ENCODE measurements at places on chromosomes 5 and 9.

GRCh38 chr9:78021697-78022096 lies 9.9 kb downstream of the GNAQ start:
- no peak for DNase-seq

- peak; percentile 40 for DNase-seq
Observed at GRCh38 chr9:128282500-128282899, 6.4 kb downstream of the SWI5 start.

DNA sequence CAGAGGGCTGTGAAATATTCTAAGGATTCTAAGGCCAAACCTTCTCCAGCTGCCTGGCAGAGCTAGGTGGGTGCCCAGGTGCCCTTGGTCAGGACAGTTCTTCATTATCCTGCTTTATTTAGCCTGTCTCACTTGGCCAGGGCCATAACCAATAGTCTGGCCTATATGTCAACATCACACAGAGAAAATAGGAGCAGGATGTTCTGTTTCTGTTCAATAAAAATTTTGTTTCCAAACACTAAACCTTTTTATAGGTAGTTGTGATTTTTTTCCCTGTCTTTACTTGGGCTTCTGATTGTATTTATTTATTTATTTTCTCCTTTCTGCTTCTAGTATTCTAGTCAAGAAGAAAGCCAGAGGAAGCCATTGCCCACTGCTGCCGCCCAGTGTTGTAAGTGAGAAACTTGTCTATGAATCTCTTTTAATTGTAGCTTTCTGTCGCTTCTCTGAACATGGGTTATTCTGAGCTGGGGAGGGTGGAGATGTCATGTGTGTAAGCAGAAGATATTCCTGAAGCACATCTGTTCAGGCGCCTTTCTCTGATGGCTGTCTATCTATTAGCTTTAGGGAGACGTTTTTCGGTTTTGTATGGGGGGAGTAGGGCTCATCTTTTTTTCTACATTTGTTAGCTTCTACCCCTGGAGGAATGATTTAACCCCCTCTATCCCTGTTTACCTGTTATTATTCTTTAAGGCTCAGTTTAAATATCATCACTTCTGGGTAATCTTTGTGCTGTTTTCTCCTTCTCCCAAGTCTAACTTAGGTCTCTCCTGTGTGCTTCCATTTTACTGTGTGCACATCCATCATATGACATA lies 97.1 kb downstream of the UNC13B start:
- peak; percentile 68 for DNase-seq

DNA sequence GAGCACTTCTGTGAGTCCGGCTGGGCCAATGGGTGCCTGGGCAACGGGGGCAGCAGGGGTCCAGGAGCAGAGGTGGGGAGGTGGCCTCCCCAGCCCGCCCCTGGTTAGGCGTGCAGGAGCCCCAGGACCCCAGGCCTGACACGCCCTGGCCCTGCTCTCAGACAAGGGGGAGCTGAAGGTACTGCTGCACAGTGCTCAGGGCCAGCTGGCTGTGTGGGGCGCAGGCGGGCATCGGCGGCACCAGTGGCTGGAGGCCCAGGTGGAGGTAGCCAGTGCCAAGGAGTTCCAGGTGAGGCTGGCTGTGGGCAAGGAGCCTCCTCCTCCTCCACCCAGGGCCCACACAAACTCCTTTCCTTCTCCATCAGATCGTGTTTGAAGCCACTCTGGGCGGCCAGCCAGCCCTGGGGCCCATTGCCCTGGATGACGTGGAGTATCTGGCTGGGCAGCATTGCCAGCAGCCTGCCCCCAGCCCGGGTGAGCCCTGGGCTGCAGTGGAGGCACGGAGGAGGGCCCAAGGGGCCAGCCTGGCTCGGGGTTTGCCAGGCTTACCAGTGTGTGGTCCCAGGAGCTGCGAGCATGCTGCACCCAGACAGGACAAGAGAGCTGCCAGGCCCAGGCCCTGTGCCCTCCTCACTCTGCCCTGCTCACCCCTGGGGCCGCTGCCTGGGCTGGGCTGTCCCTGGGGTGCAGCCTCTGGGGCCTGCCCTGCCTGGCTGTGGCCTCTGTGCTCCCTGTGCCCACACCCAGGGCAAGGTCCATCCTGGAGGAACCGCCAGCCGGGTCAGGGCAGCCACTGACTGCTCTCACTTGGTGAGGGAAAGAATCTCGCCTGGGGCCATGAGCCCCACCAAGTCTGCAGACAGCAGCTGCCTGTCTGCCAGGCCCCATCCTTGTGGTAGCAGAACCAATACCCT lies 7.0 kb downstream of the MAMDC4 start:
- DNase-seq = peak; percentile 60

- DNase-seq = no peak
Observed at GRCh38 chr5:173507171-173507570, 109.3 kb downstream of the BOD1 start.

- DNase-seq = no peak
Observed at GRCh38 chr5:142657446-142657845, 28.4 kb downstream of the FGF1 start.

- no peak for DNase-seq
Observed at GRCh38 chr5:52041842-52042241, 658.6 kb downstream of the ISL1 start.

- no peak for DNase-seq
Observed at GRCh38 chr9:93093127-93093876, 2.7 kb upstream of the CARD19 start.

GRCh38 chr9:95822583-95823431 lies 52.7 kb upstream of the ERCC6L2 start:
- peak; percentile 65 for DNase-seq

DNA sequence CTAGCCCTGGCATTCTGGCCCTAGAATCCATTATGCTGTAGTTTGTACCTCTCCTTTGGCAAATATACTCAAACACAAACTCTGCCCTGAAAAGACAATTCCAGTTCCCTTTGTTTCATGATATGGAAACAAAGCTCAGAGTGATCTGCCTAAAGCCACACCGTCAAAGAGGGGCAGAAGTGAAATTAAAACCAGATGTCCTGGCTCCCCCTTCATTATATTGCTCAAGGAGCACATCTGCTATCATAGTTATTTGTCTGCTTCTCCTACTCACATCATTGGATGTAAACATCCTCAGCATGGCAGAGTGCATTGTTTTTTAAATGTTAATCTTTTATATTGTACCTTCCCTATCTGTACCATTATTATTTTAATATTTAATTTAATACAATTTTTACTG lies 266.7 kb upstream of the SMARCA2 start:
- DNase-seq = no peak

DNA sequence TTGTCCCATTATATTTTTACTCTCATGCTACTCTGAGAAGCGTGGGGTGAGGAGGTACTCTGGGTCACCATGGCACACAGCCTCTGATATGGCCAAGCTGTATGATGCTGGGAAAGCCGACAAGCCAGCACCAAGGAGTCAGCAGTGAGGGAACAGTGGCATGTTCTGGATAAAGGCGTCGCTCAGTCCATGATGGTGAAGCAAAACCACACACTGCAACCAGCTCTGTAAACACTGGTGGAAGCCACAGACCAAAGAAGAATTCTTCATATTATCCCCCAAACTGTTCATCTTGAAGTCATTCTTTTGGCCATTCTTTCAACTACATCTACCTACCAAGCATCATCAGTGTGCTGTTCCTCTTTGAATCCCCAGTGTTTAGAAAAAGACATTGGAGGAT lies 264.6 kb downstream of the ARHGEF28 start:
- DNase-seq = no peak

- DNase-seq = no peak
Observed at GRCh38 chr5:60545551-60545950, 154.4 kb downstream of the DEPDC1B start.

- DNase-seq = no peak
Observed at GRCh38 chr9:125950880-125951471, 203.8 kb downstream of the PBX3 start.

- no peak for DNase-seq
Observed at GRCh38 chr5:103474677-103475076, 87.9 kb downstream of the NUDT12 start.

GRCh38 chr9:127660886-127661741 lies 45.7 kb upstream of the CFAP157 start:
- no peak for DNase-seq

DNA sequence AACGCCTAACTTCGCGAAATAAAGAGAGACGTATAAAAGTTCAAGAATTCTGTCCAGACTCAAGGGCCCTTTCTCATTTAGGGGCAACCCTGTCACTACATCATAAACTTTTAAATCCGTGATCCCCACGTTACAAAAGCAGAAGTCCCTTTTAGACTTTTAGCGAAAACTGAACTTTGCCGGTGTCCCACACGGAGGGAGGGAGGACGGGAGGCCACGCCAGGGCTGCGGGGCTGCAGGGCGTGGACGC lies 515 bp upstream of the F2R start:
- no peak for DNase-seq

DNA sequence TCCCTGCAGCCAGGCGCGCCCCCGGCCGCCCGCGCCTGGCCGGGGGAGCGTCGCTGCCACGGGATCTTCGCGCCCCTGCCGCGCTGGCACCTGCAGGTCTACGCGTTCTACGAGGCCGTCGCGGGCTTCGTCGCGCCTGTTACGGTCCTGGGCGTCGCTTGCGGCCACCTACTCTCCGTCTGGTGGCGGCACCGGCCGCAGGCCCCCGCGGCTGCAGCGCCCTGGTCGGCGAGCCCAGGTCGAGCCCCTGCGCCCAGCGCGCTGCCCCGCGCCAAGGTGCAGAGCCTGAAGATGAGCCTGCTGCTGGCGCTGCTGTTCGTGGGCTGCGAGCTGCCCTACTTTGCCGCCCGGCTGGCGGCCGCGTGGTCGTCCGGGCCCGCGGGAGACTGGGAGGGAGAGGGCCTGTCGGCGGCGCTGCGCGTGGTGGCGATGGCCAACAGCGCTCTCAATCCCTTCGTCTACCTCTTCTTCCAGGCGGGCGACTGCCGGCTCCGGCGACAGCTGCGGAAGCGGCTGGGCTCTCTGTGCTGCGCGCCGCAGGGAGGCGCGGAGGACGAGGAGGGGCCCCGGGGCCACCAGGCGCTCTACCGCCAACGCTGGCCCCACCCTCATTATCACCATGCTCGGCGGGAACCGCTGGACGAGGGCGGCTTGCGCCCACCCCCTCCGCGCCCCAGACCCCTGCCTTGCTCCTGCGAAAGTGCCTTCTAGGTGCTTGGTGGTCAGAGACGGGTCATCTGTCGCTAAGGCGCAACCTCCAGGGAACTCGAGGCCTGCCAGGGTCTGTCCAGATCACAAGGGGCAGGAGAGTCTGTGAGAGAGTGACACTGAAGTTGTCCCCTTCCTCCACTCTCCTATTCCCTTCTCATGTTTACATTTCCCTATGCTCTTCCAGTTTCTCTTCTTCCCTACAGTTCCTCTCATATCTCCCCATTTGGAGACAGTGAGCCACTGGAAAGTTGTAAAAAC lies 1.3 kb downstream of the GPR150 start:
- DNase-seq = peak; percentile 28

DNA sequence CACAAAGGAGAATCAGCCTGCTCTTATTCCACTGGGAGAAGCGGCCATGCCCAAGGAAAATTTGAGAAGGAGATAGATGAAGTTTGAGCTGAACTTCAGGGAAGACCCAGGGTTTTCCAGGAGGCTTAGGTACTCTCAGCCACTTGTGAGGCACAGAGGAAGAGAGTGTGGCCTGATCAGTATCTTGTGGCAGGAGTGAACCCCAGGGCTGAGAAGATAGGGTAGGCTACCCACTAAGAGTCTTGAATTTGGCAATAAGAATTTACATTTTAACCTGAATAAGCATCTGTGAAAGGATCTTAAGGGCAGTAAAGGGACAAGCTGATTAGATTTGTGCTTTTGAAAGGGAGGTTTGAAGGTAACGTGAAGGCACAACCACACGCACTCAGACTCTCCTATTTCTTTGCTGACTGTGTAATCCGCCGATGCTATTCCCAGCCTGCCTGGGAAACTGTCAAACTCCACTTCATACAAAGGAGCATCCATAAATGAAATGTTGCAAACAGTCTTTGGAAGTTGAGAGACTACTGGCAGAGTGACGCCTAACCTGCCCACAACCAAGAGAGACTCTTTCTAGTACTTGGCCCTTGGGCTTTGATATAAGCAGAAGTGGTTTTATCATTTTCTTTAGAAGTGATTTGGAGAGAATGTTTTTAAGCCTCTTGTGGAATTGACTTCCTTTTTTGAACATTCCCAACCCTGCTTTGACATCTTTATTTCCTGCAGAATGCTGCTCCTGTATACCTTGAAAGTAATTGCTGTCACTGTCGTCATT lies 108.2 kb upstream of the VCAN start:
- DNase-seq = no peak

- peak; percentile 36 for DNase-seq
Observed at GRCh38 chr5:9343146-9343850, 202.6 kb downstream of the SEMA5A start.

- peak; percentile 11 for DNase-seq
Observed at GRCh38 chr5:39475159-39475571, 50.4 kb upstream of the DAB2 start.

- DNase-seq = no peak
Observed at GRCh38 chr9:75500479-75500878, 390.0 kb upstream of the PCSK5 start.

GRCh38 chr5:176387384-176387925 lies 943 bp downstream of the NOP16 start:
- no peak for DNase-seq

Measured in AG08395 (cell line).